HT-29 (cell line): ENCODE measurements at places on chromosomes 13 and 19.

- peak; percentile 33 for DNase-seq
Observed at GRCh38 chr13:49524740-49525501, 29.2 kb downstream of the PHF11 start.

GRCh38 chr13:22703601-22704209 lies 477.1 kb upstream of the SGCG start:
- peak; percentile 21 for DNase-seq

DNA sequence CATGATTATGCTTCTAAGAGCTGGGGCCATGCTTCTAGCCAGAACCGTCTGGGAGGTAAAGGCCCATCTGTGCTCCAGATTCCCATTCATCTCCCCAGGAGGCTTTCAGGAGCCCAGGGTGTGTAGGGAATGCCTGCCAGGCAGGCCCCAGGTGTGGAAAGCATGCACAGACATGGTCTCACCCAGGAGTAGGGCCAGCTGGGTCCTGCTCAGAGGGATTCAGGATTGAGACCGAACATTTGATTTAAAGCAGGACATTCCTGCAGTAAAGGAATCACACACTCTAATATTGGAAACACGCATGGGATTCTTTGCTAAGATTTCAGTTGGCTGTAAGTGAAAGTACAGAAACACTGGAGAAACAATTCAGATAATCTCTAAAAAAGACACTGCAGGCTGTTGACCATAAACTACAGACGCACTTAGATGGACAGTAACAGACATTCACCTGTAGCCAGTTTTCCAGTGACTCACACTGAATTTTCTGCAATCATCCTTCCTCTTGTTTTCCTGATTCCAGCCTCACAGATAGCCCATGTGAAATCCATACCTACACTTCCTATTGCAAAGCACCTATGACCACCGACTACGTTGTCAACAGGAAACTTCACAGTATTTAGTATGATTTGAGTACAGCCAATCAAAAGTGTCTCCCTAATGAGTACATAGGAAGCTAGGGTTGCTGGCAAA lies 257.8 kb downstream of the TBC1D4 start:
- no peak for DNase-seq

DNA sequence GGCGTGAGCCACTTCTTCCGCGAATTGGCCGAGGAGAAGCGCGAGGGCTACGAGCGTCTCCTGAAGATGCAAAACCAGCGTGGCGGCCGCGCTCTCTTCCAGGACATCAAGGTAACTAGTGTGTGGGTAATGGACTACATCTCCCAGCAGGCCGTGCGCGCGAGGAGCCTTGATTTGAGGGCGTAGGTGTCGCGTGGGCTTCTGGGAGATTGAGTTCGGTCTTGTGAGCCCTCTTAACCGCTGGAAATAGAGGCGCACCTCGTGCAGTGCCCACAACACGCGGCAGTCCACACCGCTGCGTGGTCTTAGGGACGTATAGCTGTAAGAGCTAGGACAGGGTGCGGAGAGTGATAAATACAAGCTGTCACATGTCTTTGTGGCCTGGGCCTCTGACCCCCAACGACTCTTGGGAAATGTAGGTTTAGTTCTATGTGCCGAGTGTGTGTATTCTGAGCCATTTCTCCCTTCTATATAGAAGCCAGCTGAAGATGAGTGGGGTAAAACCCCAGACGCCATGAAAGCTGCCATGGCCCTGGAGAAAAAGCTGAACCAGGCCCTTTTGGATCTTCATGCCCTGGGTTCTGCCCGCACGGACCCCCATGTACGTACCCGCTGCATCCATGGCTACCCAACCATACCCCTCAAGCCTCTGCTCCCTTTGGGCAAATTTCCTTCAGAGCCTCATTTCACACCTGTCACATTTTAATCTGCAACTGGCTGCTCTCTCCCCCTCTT lies 864 bp downstream of the FTL start:
- DNase-seq: peak; percentile 98

GRCh38 chr13:109412283-109412901 lies 374.0 kb downstream of the IRS2 start:
- peak; percentile 53 for DNase-seq

- no peak for DNase-seq
Observed at GRCh38 chr13:106003651-106004050, 531.8 kb downstream of the EFNB2 start.

DNA sequence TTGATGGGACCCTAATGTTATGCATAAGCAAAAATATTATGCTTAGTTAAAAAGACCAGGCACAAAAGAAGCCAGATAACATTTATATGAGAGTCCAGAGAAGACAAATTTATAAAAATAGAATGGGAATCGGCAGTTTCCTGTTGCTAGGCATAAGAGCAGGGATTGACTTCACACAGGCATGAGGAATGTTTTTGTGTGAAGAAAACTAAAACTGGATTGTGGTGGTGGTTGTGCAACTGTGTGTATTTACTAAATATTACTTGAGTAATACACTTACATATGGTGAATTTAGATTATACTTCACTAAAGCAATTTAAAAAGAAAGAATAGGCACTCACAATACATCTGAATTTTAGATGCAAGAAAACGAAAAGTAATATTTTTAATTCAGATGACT lies 108.3 kb downstream of the SLITRK1 start:
- no peak for DNase-seq

DNA sequence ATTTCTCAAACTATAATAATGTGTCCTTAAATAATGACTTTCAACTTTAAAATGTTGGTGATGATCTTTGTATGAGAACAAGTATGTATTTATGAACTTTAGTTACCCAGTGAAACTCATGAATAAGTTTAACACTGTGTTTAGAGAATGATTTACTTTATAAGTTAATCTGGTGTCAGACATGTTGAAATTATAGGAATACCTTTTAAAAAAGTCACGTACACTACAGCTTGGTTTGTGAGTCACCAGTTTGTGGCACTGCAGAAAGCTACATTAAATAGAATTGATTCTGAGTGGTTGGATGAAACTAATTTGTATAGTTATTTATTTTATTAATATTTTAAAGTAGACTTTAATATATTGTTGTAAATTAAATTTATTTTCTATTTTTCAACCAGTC lies 1366.2 kb upstream of the PCDH20 start:
- no peak for DNase-seq

GRCh38 chr19:41189425-41190065 lies 3.5 kb upstream of the CYP2S1 start:
- DNase-seq: no peak

- DNase-seq: no peak
Observed at GRCh38 chr13:97583907-97584497, 150.0 kb downstream of the RAP2A start.

DNA sequence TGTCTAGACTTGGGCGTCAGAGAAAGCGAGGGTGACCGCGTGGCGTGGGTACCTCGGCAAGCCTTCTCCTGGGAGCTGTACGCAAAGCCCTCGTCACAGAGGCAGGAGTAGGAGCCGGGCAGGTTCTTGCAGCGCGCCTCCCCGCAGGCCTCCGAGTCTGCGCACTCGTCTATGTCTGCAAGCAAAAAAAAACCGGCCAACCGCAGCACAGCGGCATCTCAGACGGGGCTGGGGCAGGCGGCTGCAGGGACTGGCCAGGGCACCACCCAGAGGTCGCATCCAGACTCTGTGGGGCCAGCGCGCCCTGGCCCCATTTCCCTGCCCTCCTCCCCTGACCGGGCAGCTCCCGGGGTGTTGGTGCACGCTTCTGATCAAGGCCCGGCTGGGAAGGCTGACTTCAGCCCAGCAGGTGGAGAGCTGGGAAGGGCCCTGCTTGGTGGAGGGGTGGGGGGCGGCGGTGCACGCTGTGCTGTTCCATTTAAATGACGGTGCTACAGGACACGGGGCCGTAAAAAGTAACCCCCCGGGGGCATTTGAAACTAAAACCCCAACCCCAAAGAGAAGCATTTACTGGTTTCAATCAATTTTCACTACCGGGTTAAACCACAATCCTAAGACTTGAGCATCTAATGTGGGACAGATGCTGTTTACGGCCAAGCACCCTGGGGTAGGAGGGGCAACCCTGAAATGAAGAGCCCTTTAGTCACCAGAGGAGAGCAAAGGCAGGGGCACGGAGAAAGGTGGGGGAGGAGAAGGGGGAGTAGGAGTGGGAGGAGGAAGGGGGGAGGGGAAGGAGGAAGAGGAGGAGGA lies 28.2 kb downstream of the GAS6 start:
- no peak for DNase-seq

- DNase-seq: peak; percentile 35
Observed at GRCh38 chr19:55687281-55688201, 12.5 kb downstream of the EPN1 start.

DNA sequence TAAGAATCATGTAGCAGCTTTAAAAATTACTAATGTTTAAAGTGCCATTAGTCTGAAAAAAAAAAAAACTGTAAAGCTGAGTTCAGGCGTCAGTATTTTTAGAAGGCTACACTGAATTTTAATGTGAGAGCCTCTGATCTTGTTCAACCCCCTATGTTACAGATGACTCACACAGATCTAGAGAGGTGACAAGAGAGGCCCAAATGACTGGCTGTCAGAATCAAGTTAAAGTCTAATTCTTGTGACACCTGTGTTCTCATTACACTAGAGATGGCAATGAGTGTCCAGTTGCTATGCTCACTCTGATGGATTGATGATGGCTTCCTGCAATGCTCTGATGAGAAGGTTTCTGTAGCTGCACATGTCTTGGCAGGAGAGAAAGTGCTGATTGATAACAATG lies 203.5 kb upstream of the OBI1 start:
- no peak for DNase-seq

GRCh38 chr19:2302319-2303210 lies 5.4 kb downstream of the LINGO3 start:
- DNase-seq: no peak

DNA sequence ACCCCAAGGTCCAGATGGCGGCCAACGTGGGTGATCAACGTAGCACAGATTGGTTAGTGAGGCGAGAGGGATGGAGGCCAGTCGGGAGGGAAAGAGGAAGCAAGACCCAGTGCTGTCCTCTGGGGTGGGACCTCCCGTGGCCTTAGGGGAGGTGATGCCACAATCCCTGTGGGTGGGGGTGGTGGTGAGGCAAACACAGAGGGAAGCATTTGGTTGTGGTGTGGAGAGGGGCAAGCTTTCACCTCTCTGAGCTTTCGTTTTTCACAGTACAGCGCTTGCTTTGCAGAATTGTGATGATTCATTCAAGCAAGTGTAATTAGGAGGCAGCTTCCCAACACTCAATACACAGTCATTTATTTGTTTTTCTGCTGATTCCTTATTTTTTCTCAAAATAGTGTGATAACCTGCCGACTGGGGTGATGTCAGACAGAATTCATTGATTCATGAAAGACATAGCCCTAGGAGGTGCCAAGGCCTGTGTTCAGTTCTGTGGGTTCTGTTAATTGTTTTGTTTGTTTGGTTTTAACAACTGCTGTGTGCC lies 2.4 kb downstream of the LENG8 start:
- no peak for DNase-seq

- DNase-seq: no peak
Observed at GRCh38 chr19:28578786-28579505, 634.0 kb downstream of the UQCRFS1 start.

- no peak for DNase-seq
Observed at GRCh38 chr13:22812793-22813192, 368.0 kb upstream of the SGCG start.

DNA sequence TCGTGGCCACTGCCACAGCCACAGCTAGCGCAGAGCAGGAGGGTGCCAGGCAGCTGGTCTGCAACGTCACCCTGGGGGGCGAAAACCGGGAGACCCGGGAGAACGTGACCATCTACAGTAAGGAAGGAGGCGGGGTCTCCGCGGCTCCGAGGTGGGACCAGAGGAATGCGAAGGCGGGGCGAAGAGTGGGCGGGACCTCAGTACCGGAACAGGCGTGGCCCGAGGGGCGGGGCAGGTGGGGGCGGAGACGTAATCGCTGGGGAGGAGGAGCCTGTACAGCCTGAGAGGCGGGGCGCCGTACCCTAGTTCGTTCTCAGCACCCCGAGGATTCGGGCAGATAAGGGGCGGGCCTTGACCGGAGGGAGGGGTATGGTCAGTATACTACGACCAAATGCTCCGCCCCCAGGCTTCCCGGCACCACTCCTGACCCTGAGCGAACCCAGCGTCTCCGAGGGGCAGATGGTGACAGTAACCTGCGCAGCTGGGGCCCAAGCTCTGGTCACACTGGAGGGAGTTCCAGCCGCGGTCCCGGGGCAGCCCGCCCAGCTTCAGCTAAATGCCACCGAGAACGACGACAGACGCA lies 2.5 kb downstream of the ICAM5 start:
- peak; percentile 78 for DNase-seq

DNA sequence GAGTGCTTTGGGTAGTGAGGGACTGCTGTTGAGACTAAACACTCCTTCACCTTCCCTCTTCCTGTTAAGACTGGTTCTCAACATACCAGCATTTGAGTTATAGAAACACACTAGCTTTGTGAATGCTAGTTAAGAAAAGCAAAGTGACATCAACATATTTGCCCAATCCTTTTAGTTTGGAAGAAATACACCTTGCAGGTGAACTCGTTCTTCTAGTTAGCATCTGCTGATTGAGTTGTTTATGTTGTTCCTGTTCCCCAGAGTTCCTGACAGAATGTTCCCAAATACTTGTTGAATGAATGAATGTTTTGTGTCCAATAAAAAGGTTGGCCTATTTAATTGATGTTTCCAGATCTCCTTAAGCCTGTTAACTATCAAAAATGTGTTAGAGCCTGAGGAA lies 7.1 kb downstream of the LMO7 start:
- no peak for DNase-seq

DNA sequence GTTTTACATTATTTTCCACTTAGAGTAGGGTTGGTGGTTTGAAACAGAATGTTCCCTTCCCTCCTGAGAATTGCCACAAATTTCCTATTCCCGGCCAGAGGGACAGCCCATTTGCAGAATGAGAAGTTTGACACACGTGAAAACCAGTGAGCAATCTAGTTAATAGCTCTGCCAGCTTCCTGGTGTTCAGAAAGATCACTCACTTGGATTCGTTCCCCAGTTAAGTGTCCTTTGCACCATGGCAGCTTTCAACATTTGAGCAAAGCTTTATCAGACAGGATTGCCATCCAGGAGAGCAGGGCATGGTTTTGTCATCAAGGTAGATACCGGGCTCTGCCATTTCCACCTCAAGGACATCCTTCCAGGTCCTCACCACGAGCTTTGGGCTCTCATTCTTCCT lies 28.2 kb downstream of the RASL11A start:
- DNase-seq: no peak

- no peak for DNase-seq
Observed at GRCh38 chr13:49218493-49219051, 1.6 kb upstream of the MLNR start.

DNA sequence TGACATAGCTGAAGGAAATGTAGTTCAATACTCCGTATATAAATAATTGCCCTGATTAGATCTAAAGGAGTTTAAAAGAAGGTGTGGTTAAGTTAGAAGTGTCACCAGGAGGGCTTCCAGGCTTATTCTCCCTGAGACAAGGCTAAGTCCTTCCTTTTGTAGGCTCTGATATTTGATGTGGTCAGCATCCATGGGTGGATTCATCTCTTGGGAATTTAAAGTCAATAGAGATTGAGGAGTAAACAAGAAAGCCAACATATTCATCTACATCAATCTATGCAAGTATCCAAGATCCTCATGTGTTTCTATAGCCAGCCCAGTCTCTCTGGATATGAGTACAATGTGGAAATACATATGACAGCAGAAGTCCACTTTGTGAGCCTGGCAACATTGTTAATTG lies 76.8 kb downstream of the KCTD12 start:
- peak; percentile 37 for DNase-seq

- no peak for DNase-seq
Observed at GRCh38 chr13:33932769-33933406, 114.9 kb downstream of the RFC3 start.

- peak; percentile 93 for DNase-seq
Observed at GRCh38 chr13:41668130-41668757, 210.9 kb downstream of the RGCC start.
